ENCODE measurements at places on chromosomes 3 and 15. TPM values are rescaled to one million over a fixed set of nuclear protein-coding genes. Genes with fewer than 3 reads are reported as not detected.
A peak's percentile ranks its signal among the peaks of the same experiment; 100 is the strongest.

- DNase-seq = no peak
Observed at GRCh38 chr3:9951962-9952805, at the start of gene PRRT3. PRRT3 (minus strand) TSS chr3:9952408; CDS start chr3:9950115, 2,293 bp downstream.

Gene SLCO2A1
- 36.4 TPM for total RNA-seq

GRCh38 chr3:127174284-127174683 is 18.6 kb upstream of the PRR23E start:
- no peak for DNase-seq

Gene ISLR2
- total RNA-seq = 2.6 TPM

DNA sequence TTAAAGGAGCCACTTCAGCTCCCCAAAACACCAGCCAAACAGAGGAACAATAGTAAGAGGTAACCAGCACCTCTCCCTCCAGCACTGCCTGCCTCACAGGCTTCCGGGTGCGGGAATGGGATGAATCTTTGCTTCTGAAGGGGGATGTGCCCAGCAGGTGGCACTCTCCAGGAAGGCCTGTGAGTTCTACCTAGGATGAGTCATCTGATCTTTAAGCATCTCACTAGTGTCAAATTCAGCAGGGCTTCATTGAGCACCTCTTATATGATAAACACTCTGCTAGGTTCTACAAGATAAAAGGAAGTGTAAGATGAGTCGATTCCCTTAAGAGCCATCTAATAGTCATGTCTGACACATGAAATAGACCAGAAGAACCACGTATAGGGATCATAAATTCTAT is 237.4 kb upstream of the UMPS start:
- no peak for DNase-seq

GRCh38 chr3:151165226-151165625 is 37.8 kb downstream of the GPR171 start:
- no peak for DNase-seq

- DNase-seq = no peak
Observed at GRCh38 chr15:50229336-50229735, 36.2 kb downstream of the HDC start.

- DNase-seq = no peak
Observed at GRCh38 chr3:148796799-148797198, 30.8 kb upstream of the CPB1 start.

Gene GOLGA6L26
- not detected for total RNA-seq

DNA sequence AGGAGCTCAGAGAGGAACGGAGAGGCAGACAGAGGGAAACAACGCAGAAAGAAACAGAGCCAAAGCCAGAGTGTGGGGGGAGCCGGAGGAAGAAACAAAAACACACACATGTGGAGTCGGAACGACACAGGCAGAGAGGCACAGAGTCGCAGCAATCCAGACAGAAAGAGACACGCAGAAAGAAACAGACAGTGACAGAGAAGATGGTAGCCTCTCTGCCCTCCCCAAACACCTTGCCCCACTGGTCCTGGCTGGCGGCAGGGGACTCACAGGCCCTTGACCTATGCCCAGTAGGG is 1.7 kb downstream of the NCKIPSD start:
- no peak for DNase-seq

GRCh38 chr15:86042226-86042625 is 37.4 kb upstream of the AGBL1 start:
- no peak for DNase-seq

DNA sequence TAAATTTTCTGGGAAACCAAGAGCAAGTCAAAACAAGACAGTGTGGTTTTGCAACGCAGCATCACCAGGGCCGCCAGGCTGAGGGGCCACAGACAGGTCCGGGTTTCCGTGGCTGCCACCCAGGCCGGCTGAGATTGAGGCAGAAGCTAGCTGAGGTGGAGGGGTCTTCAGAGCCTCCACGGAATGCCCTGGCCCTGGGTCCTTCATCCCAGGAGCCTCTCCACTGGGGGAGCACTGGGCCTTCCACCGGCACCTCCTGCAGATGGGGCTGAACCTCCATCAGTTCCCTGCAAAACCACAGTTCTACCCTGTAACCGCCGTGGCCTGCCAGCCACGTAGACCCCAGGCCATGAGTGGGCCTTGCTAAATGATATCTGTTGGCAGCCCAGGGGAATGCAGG is 152.7 kb downstream of the CHSY1 start:
- DNase-seq = no peak

Gene IL17RE
- 0.89 TPM for total RNA-seq

GRCh38 chr3:23811919-23812318 is 6.2 kb downstream of the UBE2E1 start:
- no peak for DNase-seq

DNA sequence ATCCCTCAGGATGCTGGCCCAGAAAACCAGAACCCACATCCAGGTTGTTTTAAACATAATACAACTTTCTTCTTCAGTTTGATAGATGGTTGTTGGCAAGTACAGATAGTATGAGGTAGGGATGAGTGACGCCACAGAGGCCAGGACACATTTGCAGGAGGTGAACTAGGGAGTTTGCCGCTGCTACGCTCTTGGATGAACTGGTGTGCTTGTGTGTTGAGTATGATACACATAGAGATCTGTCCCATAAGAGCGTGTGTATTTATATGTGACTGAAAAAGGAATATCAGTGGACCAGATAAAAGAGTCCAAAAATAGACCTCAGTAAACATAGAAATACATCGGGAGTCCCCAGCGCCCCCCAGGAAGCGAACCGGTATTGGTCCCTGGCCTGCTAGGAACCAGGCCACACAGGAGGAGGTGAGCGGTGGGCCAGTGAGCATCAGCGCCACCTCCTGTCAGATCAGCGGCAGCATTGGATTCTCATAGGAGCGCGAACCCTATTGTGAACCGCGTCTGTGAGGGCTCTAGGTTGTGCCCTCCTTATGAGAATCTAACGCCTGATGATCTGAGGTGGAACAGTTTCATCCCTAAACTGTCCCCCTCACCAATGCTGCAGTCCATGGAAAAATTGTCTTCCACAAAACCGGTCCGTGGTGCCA is 98.1 kb downstream of the LRRK1 start:
- peak; percentile 52 for DNase-seq

DNA sequence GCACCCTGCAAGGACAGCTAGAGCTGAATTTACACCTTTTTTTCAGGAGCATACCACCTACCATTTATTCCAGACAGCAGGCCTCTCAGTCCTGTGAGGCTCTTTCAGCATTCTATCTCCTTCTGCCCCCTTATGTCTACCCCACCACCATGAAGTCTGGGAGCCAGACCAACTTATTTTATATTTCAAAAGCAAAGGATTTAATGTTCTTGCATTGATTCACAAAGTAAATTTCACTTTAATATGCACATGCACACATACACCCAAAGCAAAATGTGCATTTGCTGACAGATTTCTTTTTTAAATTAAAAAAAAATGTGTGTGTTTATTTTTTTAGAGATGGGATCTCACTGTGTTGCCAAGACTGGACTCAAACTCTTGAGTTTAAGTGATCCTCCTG is 264.2 kb upstream of the LRRC3B start:
- DNase-seq = no peak

DNA sequence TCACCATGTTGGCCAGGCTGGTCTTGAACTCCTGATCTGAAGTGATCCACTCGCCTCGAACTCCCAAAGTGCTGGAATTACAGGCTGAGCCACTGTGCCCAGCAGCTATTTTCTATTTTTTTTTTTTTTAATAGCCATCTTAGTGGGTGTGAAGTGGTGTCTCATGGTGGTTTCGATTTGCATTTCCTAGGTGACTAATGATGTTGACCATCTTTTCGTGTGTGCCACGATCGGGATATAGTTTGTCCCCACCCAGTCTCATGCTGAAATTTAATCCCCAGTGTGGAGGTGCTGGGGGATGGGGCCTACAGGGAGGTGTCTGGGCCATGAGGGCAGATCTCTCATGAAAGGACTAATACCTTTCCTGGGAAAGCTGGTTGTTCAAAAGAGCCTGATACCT is 41.8 kb upstream of the MUC13 start:
- no peak for DNase-seq

DNA sequence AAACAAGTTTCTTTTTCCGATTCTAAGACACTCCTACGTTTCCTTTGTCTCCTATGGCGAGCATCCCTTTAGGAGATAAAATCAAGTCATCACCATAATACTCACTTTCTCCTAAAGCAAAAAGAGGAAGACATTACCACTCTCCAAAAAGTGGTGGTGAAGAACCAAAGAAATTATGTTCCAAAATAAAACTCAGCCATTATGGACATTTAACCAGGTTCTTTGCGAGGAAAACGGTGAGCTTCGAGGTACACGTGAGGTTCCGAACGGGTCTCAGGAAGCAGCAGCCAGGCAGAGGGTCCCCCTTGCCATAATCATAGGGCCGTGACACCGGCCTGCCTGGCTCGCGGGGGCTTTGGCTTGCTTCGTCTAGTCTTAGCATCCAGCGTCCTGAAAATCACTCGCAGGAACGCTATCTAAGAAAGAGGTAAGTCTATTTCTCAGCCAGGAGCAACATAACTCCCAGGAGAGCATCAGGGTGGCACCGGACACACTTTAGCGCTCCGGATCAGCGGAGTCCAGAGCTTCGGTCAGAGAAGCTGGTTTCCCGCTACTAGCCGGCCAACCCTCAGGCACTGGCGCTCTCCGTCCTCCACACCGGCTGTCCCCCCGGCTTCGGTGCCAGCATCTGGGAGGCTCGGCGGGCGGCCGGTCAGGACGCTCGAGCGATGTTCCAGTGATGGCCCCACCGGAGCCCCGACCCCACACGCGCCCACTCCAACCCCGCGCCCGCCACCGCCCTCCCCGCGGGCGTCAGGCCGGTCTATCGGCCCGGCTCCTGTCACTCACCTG is 581 bp downstream of the IP6K1 start:
- no peak for DNase-seq

DNA sequence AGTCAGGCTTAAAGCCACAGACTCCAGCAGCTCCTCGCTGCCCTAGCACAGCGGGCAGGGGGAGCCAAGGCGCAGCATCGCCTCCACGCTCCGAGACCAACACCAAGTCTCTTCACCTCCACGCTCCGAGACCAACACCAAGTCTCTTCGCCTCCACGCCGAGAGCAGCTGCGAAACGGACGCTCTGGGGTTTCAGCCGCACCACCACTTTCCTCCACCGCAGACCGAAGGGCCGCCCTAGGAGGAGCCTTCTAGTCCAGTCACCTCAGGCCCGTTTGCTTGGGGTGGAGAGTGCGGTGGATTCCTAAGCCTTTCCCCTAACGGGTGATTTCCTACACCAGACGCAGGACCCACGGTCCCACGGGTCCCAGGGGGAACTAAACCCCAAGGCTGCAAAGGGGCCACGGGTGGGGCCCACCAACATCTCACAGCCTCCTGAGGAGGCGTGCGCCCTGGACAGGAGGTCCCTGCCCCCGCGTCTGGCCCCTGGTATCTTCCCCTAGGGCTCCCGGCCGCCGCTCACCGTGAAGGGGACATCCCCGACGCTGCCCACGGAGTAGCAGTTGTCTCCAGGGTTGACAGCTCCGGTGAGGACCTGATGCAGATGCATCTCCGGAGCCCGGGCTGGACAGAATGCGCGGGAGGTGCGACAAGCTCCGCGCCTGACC is 501 bp downstream of the DMXL2 start:
- peak; percentile 65 for DNase-seq

Gene SLC12A8
- total RNA-seq = 1.9 TPM

GRCh38 chr3:21989341-21990042 is 238.5 kb upstream of the ZNF385D start:
- DNase-seq = no peak

DNA sequence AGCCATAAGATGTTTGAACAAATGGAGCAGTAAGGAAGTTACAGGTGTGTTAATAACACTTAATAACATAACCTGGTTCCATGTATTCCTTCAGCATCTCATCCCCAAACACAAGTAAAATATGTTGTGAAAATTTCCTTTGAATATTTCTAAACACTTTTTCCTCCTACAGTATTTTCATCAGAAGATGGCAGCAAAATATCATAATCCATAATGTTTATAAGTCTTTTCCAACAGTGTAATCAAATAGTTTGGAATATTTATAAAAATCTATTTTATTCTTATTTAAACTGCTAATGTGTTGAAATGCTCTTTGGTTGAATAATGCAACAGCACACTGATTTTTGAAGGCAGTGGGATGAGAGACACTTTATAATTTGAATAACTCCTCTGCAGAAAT is 1020.5 kb downstream of the OTOL1 start:
- no peak for DNase-seq

Gene CILP
- 2.2 TPM for total RNA-seq

DNA sequence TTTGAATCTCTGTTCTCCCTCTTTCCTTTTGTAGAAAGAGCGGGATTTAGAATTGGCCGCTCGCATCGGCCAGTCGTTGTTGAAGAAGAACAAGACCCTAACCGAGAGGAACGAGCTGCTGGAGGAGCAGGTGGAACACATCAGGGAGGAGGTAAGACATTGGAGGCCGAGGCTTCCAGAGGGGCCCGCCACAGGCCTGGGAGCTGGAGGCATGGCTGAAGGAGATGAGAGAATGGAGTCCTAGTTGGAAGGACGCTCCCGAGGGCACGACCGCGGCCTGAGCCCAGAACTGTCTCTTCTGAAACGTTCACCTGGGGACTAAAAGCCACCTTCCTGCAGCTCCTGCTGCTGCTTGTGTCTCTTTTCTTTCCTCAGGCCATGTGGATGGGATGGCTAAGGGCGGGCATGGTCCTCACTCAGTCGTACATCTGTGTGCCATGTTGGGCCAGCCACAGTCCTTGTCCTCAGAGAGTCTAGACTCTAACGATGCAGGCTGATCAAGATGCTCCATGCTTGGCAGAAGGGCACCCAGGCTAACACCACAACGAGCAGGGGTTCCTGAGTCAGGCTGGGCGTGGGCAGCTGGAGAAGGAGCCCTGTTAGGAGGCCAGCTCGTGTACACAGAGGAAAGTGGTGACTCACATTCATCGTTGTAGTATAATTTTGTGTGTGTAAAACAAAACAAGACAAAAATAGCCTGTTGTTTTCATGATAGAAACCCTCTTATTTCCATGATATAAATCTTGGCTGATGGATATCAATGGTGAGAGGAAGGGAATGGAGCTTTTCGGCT is 81.1 kb downstream of the CCK start:
- DNase-seq = no peak

- DNase-seq = no peak
Observed at GRCh38 chr15:35320158-35320780, 225.7 kb downstream of the DPH6 start.

- peak; percentile 89 for DNase-seq
Observed at GRCh38 chr15:77944002-77944867, 133.3 kb downstream of the TBC1D2B start.

Gene SLC25A20
- total RNA-seq = 67.7 TPM

- DNase-seq = no peak
Observed at GRCh38 chr15:52232327-52232726, 41.1 kb upstream of the GNB5 start.

DNA sequence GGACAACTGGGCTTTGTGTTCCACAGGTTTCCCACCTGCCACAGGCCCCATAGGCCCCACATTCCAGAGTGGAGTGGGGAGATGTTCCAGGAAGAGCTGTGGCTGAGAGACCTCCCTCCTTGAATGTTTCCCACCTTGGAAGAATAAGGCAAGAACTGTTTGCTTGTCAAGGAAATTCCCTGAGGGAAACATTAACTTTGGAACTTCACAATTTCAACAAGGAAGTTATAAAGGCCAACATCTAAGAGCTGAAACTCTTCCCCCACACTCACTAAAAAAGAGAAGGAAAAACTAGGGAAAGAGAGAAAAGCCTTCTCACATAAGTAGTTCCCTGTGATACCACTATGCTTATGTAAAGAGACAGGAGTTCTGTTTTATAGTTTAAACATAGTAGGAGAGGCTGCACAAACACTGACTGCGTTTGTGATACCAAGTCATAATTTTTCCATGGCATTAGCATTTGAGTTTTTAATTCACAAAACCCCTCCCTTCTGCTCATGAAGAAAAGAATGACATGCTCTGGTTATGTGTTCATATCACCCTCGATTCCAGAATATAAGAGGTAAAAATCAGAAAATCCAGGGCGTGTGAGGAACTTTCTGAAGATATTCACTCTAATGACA is 39.8 kb upstream of the SPRED1 start:
- DNase-seq = no peak
